Right cardiac atrium (tissue), 5 donors: ENCODE measurements at places on chromosomes 7 and 10. TPM values are rescaled to one million over a fixed set of nuclear protein-coding genes. Genes with fewer than 3 reads are reported as not detected.

The TMEM130 gene
- 0.58 TPM for total RNA-seq

The CYP3A4 gene
- total RNA-seq = not detected

The TSPAN15 gene
- total RNA-seq = 8.7 TPM

The CCT6A gene
- 67.8 TPM for total RNA-seq
